Kasumi-1 (cell line): ENCODE measurements at places on chromosomes 13 and 19.

DNA sequence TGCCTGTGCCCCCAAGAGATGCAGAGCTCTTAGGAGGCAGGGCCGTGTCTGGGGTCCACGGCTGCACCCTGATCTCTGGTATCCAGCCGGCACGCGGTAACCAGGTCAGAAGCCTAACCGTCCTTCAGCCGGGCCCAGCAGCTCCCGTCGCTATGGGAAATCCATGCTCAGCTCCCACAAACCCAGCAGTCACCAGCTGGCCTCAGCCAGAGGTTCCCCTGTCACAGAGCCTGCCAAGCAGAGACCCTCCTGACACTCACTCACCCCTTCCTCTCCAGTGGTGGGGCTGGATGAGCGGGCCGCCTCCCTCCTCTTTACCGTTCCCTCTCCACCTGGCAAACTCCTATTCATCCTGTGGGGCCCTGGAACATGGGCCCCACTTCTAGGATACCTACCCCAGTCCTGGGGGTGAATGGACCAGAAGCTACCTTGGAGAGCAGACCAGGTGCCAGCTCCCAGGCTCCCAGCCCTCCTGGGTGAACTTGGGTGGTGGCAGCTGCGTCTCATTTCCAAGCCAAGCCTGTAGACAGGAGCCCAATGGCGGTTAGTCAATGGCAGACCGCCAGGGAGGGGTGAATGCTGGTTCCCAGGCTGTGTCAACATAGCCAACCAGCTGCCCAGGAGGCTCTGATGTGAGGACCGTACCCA lies 21.4 kb upstream of the TCF3 start:
- DNase-seq: no peak

- no peak for DNase-seq
Measured at GRCh38 chr13:98300956-98301641, 124.0 kb upstream of the RNF113B start.

DNA sequence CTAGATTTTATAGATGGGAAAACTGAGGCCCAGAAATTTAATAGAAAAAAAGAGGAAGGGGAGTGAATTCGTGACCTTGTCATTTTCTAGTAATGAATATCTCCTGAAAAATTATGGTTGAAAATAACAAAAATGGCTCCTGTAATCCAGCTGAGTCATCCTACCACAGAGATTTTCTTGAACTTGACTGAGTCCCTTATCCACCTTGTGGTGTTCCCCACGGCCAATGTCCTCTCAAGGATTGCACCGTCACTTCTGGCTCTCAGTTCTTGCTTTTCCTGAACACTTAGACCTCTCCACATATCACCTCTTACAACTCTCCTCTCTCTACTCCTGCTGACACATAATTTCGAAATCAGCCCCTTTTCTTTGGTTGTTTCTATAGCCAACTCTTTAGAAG lies 1.2 kb upstream of the KATNAL1 start:
- DNase-seq: no peak

GRCh38 chr13:31898378-31899071 lies 133.0 kb upstream of the FRY start:
- peak; percentile 49 for DNase-seq

DNA sequence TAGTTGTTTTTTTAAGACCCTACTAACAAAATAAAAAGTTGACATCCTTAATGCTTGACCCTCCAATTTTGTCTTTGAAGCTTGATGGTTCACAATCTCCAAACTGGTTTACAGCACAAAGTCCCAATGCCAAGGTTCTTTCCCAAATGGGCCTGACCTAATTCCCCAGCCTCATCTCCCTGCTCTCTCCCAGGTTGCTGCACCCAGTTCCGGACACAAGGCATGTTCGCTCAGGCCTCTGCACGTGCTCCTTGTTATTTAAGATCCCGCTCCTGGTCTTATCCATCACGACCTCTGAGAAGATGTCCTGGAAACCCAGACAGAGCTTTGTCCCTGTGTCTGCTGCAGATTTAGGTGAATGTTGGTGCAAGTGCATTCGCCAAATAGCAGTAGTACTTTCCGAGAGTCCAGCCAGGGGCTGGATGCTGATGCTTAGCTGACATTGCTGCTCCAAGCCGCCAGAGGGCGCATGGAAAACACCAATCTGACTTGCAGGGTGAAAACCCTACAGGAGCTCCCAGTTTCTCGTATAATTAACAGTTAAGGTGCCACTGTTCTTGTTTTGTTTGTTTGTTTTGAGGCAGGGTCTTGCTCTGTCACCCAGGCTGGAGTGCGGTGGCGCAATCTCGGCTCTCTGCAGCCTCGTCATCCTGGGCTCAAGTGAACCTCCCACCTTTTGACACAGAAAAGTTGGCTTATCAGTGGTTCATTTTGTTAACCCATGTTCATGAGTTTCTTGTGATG lies 18.5 kb downstream of the LYPD3 start:
- peak; percentile 77 for DNase-seq

- DNase-seq: peak; percentile 89
Measured at GRCh38 chr19:41785653-41786052, 10.7 kb upstream of the CEACAM3 start.

DNA sequence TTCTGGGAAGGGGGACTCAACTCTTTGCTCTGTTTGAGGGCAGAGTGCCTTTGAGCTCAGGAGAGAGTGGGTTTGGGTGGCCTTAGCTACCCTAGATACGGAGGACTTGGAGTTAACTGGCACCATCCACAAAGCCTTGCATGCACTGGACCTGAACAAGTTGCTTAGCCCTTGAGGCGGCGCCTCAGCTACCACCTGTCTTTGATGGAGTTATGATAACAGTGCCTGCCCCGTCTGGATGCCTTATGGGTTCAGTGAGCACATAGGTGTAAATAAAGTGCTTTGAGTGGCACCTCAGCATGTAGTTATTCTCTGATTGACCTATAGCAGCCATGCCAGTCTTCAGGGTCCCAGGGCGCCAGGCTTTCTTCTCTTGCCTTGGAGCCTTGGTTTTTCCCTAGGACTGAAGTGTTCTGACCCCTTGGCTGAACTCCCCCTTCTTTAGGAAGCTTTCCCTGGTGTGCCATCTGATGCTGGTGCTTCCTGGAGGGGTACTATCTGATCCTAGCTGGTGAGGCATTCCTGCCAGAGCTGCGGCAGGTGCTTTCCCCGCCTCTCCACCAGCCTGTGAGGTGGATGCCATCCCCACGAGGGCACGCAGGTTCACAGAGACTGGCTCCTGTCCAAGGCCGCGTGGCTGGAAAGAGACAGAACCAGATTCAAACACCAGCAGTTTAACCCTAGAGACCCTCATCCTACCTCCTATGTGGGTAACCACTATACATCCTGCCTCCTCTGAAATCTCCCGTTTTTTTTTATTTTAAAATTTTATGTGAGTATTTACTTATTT lies 5.8 kb downstream of the BCKDHA start:
- DNase-seq: no peak

DNA sequence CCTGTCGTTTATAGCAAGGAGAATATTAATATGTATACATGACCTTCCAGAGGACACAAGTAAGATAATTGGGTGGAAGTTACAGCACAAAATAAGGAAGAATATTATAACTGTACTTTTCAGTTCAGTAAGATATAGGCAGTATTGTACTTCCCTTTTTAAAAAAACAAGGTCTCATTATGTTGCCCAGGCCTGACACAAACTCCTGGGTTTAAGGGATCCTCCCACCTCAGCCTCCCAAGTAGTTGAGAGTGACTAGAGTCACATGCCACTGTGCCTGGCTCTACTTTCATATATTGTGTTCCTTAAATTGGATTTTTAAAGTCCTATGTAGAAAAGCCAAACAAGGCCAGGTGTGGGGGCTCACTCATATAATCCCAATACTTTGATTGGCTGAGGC lies 19.5 kb upstream of the MAB21L1 start:
- DNase-seq: peak; percentile 41

DNA sequence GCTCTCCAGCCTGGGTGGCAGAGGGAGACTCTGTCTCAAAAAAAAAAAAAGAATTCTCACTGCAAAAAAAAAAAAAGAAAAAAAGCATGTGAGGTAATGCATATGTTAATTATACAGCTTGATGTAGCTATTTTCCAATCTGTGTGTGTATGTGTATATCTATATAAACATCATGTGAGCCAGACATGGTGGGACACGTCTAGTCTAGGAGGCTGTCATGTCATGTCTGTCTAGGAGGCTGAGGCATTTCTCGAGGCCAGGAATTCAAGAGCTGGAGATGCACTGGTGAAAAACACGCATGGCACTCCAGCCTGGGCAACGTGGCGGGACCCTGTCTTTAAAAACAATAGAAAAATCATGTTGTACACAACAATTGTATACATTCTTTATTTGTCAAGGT lies 6.9 kb upstream of the SBK3 start:
- DNase-seq: no peak

DNA sequence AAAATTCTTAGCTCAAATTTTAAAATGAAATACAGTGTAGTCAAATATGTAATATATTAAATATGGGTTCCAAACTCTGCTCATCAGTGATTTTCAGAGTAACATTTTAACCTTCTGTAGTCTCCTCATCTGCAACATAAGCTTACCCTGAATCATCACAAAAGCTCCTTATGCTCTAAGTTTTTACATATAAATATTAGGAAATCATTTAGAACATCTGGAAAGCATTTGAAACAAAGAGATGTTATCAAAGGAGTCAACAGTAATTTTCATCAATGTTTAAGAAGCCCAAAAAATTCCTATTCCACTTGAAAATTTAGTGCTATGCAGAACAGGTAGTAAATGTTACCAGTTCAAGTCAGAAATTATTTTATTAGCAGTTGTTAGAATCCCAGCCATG lies 224.7 kb downstream of the DCT start:
- no peak for DNase-seq

- no peak for DNase-seq
Measured at GRCh38 chr19:29587518-29587986, 18.5 kb upstream of the POP4 start.

- no peak for DNase-seq
Measured at GRCh38 chr19:47239610-47240296, 8.8 kb upstream of the BBC3 start.

- DNase-seq: no peak
Measured at GRCh38 chr19:12675399-12675798, 6.3 kb downstream of the DHPS start.

- no peak for DNase-seq
Measured at GRCh38 chr19:38850976-38851621, 1.3 kb upstream of the HNRNPL start.

GRCh38 chr13:102872131-102872530 lies 26.3 kb downstream of the ERCC5 start:
- no peak for DNase-seq

DNA sequence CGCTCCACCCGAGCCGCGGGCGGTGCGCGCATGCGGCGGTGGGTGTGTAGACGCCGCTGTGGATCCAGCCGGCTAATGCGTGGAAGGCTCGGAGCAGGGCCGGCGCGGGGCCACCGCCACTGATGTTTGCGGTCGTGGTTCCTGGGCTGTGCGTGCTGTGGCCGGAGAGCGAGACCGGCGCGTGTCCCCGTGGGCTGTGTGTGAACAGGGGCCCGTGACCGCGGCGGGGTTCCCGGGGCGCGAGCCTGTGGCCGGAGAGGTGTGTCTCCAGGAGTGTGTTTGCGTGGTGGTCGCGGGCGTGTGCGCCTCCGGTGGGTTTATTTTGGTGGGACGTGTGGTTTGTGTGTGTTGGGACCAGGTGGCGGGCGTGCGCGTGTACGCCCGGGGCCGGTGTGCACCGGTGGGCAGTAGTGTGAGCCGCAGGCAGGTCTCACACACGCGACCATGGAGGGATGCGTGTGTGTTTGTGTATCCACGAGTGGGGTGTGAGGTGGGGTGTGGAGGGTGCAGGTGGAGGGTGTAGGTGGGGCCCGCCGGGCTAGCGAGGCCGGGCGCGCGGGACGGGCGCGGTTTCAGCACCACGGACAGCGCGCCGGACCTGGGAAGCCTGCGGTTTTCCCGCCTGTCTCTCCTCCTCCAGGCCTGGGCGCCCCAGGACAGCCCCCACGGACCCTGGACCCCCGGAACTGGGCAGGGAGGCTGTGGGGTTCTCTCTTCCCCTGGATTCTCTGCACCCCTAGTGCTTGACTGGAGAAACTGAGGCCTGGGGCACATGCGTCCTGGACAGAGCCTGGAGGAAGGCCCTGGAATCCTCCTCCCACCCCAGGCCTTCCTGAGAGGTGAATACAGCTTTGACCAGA lies 1.6 kb downstream of the HCN2 start:
- no peak for DNase-seq

DNA sequence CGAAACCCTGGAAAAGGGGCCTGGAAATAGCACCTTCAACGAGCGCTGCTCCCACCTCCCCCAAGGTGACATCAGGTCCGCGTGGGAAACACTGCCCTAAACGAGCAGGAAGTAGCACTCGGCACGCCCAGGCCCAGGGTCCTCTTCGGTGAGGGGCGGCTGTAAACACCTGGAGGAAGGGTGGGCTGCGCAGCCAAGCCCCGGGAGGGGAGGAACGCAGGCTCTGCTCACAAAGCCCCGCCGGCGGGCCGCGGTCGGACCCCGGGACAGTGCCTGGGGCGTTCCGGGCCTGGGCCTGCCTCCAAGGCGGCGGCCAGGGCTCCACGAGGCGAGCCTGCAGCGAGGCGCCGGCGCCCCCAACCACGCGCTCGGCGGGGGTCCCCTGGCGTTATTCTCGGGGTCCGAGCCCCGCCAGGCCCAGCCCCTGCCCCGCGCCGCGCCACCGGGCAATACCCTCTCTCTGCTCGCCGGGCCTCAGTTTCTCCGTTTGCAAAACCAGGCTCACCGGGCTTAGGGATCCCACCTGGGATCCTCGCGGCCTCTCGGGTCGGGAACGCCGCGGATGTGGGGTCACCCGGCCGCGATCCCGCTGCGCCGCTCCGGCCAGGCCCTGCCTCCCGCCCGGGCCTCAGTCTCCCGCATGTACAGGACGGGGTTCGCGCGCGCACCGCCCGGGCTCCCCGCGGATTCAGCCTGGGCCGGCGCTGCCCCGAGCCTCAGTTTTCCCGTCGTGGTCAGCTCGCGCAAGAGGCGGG lies 630 bp downstream of the RNF126 start:
- DNase-seq: peak; percentile 38

GRCh38 chr19:18097217-18097992 lies at the start of gene MAST3:
TSS of gene MAST3 (plus strand) at chr19:18097778. CDS start at chr19:18097793, 15 bp downstream.
- peak; percentile 73 for DNase-seq

DNA sequence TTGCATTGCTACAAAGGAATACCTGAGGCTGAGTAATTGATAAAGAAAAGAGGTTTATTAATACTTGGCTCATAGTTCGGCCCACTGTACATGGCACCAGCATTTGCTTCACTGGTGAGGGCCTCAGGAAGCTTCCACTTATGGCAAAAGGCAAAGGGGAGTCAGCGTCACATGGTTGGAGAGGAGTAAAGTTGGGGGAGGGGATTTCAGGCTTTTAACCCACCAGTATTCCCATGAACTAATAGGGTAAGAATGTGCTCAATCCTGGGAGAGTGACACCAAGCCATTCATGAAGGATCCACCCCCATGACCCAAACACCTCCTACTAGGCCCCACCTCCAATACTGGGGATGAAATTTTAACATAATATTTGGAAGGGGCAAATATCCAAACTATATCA lies 82.5 kb upstream of the MYCBP2 start:
- no peak for DNase-seq
